Activated CD8-positive, alpha-beta memory T cell treated with anti-CD3 and anti-CD28 coated beads for 4 hours (primary cell): ENCODE measurements at places on chromosomes 2 and 18.

GRCh38 chr2:60424233-60424632, 129.2 kb downstream of the BCL11A start:
- DNase-seq: no peak

DNA sequence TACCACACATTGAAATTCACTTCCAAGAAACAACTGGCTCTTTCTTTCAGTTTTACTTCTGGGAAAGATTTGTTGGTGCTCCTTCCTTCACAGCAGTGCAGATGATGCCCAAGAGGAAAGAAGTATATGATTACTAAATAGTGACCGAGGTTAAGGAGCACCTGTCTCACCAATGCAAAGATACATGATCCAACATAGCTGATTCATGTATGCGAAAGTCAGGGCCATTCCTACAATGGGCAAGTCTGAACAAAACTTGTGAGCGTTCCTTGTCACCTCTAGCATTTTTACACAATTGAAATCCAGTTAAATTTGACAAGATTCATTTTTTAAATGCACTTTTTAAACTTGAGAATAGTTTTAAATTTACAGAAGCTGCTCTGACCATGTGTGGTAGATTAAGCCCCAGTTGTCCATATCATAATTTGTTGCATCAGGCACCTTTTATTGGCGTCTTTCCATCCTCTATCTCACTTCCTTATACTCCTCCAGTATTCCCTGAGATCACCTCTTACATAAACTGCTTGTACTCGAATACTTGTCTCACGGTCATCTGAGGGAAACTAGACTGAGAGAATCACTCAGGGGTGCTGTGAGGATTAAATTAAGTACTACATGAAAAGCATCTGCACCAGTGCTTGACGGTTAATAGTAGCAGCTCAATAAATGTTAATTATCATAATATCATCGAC, 438.8 kb upstream of the CDH20 start:
- no peak for DNase-seq

GRCh38 chr2:111900859-111901258, 2.5 kb downstream of the MERTK start:
- no peak for DNase-seq

DNA sequence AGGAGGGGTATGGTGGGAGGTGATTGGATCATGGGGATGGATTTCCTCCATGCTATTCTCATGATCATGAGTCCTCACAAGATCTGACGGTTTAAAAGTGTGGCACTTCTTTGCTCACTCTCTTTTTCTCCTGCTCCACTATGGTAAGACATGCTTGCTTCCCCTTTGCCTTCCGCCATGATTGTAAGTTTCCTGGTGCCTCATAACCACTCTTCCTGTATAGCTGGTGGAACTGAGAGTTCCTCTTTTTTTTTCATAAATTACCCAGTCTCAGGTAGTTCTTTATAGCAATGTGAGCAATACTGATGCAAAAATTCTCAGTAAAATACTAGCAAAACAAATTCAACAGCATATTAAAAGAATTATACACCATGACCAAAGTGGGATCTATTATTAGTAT, 728.5 kb upstream of the SLC8A1 start:
- DNase-seq: no peak

DNA sequence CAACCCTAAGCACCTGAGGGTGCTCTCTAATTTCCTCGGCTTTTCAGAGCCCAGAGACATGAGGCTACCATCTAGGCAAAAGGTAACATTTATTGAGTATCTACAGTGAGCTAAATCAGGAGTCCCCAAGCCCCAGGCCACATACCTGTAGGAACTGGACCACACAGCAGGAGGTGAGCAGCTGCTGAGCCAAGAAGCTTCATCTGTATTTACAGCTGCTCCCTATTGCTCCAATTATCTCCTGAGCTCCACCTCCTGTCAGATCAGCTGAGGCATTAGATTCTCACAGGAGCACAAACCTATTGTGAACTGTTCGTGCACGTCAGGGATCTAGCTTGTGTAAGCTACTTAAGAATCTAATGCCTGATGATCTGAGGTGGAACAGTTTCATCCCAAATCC, 70.2 kb downstream of the RND3 start:
- no peak for DNase-seq

- DNase-seq: no peak
Observed at GRCh38 chr2:24490181-24490689, 819 bp upstream of the NCOA1 start.

DNA sequence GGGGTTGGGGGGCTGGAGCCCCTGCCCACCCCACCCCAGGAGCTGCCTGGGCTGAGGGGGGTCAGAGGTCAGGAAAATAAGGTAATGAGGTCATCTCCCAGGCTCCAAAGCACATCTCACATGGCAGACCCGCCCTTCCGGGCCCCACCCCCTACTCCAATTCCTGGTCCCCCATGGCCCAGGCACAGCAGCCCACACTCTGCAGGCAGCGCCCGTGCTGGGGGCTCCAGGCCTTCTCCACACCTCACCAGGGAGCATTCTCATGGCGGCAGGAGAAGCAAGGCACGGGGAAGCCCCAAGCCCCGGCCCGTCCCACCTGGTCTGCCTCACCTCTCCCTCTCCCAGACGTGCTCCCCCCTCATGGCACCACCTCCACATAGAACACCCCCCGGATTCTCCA, 43.8 kb downstream of the AQP12A start:
- no peak for DNase-seq

- DNase-seq: no peak
Observed at GRCh38 chr2:41719756-41720155, 328.1 kb upstream of the PKDCC start.

- no peak for DNase-seq
Observed at GRCh38 chr2:240387669-240388358, 47.6 kb upstream of the GPC1 start.

GRCh38 chr2:9031246-9031645, 27.8 kb upstream of the MBOAT2 start:
- DNase-seq: no peak

DNA sequence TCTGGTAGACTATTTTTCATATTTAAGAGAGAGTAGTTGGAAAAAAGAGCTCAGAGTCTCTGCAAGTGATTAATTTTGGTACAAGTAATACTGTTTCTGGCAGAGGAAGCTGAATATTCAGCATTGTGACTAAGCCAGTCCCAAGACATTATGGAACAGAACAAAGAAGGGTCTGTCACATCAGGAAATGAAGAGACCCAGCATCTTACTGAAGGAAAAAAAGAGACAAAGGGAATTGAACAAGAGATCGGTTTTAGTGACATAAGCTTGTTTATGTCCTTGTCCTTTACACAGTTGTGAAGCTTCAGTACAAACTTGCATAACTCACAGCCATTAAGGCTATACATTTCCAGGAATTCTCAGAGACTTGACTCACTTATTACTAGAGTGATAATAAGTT, 568.5 kb upstream of the SLC8A1 start:
- no peak for DNase-seq

DNA sequence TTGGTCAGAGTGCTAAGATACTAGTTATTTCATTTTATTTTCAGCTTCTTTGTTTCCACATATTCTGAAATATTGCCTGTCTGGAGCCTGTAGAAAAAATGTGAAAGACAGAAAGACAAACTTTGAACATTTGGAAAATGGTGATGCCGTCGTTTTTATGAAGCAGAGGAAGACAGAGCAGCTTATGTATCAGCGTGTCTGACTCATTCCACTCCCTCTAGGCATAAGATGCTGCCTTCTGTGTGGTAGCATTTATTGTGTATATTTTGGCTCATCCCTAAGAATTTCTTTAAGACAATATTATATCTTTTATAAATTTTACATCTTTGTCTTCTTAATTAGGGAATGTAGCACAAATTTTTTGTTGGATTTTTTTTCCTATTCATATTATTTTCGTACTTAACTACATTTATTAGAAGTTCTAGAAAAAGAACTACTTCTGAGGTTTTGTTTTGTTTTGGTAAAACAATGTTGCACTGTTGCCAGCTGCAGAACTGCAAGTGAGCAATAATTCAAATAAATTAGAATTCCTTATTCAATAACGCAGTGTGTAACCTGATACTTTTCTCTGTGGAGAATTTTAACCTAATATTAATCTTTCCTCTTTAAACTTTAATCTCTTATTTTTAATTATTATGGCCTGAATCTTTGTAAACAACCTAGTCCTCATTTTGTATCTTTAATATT, 300.4 kb downstream of the ZNF407 start:
- no peak for DNase-seq

- no peak for DNase-seq
Observed at GRCh38 chr2:231411237-231411636, 15.7 kb downstream of the B3GNT7 start.

DNA sequence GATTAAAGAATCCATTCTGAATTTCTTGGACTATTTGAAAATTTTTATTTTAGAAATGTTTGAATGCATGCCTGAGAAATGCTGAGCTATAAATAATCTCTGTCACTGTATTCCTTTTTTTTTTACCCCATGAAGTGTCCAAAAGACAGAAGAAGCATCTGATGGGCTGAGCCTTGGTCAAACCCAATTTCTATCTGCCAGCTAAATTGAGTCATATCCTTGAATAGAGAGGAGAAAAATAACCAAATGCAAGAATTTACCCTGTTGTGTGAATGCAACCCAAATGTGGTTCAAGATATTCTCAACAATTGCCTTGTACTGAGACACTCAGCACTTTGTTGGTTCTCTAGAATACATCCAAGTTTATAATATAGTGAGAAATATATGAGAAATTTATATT, 223.5 kb downstream of the UBE2E3 start:
- DNase-seq: no peak

DNA sequence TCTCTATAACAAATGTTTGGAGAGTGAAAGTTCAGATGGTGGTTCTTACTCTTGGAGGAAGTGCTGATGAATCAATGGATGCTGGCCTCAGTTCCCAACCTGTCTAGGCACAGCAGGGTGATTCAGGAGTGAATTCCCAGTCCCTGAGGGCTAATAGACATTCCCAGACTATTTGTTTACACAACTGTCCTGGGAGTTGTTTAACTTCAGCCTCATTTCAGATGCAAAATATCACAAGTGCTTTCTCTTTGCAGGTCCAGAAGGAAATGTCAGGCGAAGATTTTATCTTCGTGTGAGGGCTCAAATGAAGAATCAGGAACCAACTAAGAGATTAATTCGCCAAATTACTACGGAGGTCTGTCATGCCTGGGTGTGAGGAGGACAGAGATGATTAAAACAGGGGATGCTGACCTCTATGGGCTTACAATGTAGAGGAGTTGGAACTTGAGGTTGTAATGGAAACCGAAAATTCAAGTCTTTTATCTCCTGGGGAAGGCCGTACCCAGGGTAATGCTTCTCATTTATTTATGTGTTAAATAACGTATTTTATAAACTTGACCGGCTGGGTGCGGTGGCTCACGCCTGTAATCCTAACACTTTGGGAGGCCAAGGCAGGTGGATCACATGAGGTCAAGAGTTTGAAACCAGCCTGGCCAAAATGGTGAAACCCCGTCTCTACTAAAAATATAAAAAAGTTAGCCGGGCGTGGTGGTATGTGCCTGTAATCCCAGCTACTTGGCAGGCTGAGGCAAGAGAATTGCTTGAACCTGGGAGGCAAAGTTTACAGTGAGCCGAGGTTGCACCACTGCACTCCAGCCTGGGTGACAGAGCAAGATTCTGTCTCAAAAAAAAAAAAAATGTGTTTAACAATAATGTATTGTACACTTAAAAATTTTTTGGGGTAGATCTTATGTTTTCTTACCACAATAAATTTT, 38.7 kb upstream of the SLC1A4 start:
- DNase-seq: no peak

- no peak for DNase-seq
Observed at GRCh38 chr2:154758871-154759270, 60.4 kb downstream of the KCNJ3 start.

DNA sequence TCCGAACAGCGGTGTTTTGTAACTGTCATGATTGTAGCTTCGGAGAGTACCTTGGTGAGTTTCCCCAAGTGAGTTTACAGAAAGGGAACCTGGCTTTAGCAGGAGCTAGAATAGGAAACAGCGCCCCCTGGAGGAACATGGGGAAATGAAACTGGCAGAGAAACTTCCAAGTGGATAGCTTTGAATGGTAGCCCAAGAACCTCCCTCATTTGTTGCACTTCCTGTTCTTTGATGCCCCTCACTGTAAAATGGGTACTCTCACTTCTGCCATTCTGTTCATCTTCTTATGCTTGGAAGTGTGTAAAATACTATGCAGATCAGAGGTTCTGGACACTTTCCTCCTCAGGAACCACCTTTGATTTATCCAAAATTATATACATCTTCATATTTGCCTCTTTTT, 36.2 kb downstream of the CHST10 start:
- peak; percentile 48 for DNase-seq

DNA sequence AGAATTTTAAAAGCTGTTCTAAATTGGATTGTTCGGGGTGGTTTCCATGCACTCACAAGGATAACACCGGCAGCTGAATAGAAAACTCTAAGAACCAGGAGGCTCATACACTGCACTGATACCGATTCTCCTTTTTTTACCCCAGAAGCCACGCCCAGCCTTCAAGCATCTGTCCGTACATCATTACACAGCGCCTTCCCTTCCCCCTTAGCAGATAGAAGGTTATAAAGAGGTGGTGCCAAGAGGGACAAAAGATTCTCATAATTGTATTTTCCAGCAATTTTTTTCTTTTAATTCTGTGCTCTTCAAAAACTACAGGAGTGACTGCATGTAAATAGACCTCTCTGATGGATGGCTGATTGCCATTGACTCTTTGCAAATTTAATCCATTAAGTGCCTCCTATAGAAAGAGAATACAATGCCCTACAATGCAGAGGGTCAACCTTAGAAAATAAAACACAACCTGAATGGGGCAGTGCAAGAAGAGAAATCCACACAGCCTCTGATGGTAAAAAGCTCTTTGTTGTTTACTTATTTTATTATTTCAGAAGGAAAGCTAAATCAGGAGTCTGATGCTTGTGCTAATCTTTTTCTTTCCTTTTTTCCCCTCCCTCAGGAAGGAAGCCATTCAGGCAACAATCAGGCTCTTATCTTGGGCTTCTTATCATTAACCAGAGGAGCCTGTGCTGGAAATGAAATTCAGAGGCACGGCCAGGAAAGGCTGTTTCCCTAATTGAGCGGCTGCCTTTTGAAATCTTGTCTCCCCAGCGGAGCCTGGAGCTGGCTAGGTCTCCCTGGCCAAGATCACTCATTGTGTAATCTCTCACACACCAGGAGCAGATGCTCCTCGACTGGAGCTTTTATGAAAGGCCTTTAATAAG, 198.9 kb upstream of the NABP1 start:
- DNase-seq: no peak

DNA sequence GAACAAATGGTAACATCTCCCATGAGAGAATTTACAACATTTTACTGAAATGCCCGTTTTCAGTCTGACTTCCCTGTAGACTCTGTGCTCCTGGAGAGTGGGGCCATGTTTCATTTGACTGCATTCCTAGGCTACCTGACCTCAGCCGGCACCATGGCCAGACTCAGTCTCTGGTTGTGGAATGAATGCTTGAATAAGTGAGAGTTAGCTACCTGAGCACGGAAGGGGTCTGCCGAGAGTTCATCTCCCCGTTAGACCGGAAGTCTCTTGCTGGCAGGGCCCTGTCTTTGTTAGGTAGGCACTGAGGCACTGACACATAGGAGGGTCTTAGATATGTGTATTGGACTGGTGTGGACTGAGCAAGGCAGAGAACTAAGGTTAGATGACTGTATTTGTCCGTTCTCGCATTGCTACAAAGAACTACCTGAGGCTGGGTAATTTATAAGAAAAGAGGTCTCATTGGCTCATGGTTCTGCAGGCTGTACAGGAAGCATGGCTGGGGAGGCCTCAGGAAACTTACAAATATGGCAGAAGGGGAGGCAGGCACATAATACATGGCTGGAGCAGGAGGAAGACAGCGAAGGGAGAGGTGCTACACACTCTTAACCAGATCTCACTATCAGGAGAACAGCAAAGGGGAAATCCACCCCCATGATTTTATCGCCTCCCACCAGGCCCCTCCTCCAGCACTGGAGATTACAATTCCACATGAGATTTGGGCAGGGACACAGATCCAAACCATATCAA, 271.2 kb downstream of the GLI2 start:
- no peak for DNase-seq
